Activated CD4-positive, alpha-beta T cell treated with anti-CD3 and anti-CD28 coated beads, Interleukin-2, amount 10 ng/mL, durations not matched to agents 7 days and 5 days (primary cell): ENCODE measurements at places on chromosomes 4 and X. TPM values are rescaled to one million over a fixed set of nuclear protein-coding genes. Genes with fewer than 3 reads are reported as not detected.

MAML3 gene
- 2.0 TPM for total RNA-seq

ZAR1 gene
- total RNA-seq: not detected

DNA sequence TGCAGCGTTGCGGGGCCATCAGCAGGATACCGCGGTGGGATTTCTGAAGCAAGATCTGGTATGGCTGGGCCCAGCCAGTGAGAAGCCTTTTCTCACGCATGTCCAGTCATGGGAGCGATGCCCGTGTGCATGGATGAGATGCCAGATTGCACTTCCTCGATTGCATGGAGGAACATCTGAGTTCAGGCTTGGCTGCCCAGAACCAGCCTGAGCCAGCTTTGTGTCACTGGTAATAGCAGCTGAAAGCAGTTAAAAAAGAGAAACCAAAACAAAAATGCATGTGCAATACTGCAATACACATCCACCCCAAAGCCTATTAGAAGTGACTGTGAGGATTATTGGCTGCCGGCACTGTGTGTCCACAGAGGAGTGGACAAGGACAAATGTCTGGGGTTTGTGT lies 59.3 kb downstream of the PSAPL1 start:
- no peak for DNase-seq

GRCh38 chr4:109462297-109462696 lies 28.7 kb downstream of the SEC24B start:
- DNase-seq: no peak

INPP4B gene
- 79.2 TPM for total RNA-seq

ITGB1BP2 gene
- total RNA-seq: 4.7 TPM

STS gene
- 1.5 TPM for total RNA-seq

GRCh38 chr4:108117418-108118182 lies 51.1 kb downstream of the LEF1 start:
- DNase-seq: no peak

DNA sequence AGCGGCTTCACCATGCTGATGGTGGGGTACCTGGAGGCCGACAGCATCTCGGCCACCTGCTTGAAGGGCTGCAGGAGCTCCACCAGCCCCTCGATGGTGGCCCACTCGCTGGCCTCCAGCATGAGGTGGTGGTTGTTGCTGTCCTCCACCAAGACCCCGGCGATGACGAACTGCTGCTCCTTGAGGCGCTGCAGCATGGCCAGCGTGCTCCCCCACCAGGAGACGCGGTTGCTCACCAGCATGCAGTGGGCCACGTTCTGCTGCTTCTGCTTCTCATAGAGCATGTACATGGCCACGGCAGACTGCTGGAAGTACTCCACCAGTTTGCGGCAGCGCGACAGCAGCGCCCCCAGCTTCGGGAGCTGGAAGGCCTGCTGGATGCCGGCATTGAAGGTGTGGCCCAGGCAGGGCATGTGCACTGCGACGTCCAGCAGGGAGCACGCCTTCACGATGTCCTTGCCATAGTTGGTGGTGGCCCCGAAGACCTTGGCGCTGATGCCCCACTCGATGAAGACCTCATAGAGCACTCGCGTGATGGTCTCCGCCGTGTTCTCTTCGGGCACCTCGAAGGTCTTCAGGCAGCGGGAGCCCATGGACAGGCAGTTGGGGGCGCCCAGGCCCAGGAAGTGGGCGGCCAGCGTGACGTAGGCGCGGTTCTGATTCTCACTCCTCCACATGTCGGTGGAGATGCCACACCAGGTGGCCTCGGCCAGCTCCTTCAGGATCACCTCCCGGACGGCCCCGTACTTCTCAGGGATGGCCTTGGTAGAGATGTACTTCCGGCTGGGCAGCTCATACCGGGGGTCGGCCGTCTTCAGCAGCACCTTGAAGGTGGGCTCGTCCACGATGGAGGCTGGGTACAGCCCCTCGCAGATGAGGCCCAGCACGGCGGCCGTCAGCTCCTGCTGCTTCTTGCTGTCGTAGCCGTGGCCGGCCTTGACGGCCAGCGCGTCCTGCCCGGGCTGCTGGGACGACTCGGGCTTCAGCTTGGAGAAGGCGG lies 11.0 kb downstream of the DHRSX start:
- DNase-seq: no peak

GRCh38 chr4:186189656-186190055 lies 1.7 kb upstream of the CYP4V2 start:
- DNase-seq: no peak

DNA sequence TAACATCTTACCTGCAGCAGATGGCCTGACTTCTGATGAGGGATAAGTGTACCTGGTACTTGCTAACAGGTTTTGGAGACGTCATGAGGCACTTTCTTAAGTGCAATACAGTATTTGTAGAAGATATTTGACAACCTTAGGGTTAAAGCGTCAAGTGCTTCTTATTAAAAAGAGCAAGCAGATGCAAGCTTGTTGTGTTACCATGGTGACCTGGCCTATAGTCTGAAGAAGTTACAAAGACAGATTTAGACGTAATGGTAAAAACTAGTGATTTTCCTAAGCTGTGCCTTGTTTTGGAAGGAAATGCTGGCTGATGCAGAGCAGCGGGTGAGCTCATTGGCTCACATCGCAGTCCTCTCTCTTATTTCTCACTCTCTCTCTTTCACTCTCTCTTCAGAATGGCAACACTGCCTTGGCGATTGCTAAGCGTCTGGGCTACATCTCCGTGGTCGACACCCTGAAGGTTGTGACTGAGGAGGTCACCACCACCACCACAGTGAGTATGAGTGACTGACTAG lies 243.6 kb downstream of the ANK2 start:
- DNase-seq: no peak
